ENCODE measurements at places on chromosomes 7 and 10.

DNA sequence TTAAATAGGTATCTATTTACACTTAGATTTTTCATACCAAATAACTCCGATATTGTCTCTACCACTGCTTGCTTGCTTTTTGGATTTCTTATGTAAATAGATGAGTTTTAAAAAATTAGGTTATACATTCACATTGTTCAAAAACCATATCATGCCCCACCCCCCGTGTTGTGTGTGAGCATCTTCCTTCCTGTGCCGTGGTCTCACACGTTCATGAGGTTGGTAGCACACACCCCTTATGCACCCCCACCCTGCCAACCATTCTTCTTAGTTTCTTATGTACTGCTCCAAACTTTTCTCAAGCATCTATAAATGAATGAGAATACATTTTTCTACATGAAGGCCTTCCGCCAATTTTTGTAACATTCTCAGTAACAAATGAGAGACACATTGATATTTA lies 115.6 kb downstream of the FANK1 start:
- no peak for DNase-seq

DNA sequence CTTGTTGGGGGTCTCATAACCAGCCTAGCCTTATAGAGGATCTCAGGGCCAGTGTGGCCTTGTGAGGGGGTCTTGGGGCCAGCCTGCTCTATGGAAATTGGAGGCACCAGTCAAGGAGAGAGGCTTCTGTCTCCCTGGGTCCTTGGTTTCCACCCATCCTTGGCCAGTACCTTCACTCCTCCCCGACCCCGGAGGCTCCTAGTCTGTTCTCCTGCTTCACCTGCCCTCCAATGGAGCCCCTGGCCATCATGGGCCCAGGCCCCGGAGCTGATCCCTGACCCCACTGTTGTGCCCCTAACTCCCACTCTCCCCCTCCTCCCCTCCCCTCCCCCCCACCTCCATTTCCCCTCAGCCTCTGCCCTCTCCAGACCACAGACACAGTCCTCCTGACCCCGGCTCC lies 29.7 kb downstream of the RASGEF1A start:
- no peak for DNase-seq

- no peak for DNase-seq
Measured at GRCh38 chr10:47147186-47147585, 152.8 kb upstream of the GDF10 start.

- DNase-seq: no peak
Measured at GRCh38 chr10:3451516-3452172, 279.1 kb upstream of the PITRM1 start.

- no peak for DNase-seq
Measured at GRCh38 chr7:126450269-126450671, 802.5 kb downstream of the GRM8 start.
